Hematopoietic multipotent progenitor cell treated with erythropoietin and hydrocortisone succinate and interleukin-3 and kit ligand, for 6 days (in vitro differentiated cells): ENCODE measurements at places on chromosomes 16 and 17.

- DNase-seq: peak; percentile 63
Observed at GRCh38 chr17:74466111-74466827, at the start of gene CD300A. TSS of gene CD300A (plus strand) at chr17:74466634. CDS start at chr17:74466704, 70 bp downstream.

- DNase-seq: no peak
Observed at GRCh38 chr17:65487161-65487560, 74.3 kb downstream of the AXIN2 start.

DNA sequence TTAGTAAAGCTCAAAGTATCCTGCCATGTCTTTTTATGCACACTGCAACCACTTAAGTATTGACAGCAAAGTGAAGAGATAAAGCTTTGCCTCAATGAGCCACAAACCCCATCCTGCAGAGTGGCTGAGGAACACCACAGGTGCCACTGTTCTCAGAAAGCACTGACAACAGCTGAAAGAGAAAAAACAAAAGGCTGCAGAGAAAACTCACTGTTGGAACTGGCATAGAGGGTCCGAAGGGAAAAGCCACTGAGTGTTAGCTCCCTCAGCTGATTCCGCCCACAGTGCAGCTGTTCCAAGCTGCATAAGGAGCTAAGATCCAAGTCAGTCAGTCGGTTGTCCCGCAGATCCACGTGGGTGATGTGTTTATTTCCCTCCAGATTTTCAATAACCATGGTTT is 48.3 kb downstream of the PHLPP2 start:
- DNase-seq: no peak

- DNase-seq: no peak
Observed at GRCh38 chr16:866252-866896, 65.8 kb upstream of the GNG13 start.

DNA sequence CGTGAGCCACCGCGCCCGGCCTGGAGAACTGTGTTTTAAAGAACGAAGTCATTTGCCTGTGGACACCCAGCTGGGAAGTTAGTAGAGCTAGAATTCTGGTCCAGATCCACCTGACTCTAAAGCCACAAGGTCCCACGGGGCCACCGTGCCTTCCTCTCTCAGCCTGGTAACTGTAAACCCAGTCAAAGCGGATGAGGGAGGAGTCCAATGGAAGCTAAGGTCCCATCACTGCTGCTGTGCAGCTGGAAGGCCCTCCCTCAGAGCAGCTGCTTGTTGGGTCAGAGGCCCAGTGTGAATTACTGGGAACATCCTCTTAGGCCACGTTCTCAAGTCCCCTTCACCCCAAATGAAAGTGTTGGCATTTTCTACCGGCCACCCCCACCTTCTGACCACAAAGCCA is 48.8 kb upstream of the CACNG5 start:
- DNase-seq: no peak

DNA sequence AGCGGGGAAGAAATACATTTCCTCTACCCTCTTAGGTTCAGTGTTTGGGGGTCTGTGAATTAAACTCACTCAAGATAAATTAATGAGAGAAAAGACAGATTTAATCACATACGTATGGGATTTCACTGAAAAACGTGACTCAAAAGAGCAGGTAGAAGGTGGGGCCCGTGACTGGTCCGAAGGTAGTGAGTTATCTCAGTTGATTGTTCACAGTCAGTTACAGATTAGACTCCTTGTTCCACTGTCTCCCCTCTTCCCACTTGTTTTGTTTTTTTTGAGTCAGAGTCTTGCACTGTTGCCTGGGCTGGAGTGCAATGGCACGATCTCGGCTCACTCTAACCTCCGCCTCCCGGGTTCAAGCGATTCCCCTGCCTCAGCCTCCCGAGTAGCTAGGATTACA is 301.2 kb downstream of the SEC14L1 start:
- no peak for DNase-seq

- DNase-seq: no peak
Observed at GRCh38 chr16:64416216-64417005, 705.5 kb downstream of the CDH11 start.

DNA sequence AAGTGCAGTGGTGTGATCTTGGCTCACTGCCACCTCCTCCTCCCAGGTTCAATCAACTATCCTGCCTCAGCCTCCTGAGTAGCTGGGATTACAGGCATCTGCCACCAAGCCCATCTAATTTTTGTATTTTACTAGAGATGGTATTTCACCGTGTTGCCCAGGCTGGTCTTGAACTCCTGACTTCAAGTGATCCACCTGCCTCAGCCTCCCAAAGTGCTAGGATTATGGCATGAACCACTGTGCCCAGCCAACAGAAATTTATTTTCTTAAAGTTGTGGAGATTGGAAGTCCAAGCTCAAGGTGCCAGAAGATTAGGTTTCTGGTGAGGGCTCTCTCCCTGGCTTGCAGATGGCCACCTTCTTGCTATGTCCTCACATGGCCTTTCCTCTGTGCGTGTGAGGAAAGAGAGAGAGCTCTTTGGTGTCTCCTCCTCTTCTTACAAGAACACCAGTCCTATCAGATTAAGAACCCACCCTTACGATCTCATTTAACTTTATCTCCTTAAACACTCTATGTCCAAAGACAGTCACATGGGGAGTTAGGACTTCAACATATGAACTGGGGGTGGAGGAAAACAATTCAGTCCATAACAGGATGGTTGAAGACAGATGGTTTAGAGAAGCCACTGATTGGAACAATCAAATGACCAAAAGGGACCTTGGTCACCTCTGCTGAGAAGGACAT is 31.8 kb downstream of the C16orf82 start:
- DNase-seq: peak; percentile 39

DNA sequence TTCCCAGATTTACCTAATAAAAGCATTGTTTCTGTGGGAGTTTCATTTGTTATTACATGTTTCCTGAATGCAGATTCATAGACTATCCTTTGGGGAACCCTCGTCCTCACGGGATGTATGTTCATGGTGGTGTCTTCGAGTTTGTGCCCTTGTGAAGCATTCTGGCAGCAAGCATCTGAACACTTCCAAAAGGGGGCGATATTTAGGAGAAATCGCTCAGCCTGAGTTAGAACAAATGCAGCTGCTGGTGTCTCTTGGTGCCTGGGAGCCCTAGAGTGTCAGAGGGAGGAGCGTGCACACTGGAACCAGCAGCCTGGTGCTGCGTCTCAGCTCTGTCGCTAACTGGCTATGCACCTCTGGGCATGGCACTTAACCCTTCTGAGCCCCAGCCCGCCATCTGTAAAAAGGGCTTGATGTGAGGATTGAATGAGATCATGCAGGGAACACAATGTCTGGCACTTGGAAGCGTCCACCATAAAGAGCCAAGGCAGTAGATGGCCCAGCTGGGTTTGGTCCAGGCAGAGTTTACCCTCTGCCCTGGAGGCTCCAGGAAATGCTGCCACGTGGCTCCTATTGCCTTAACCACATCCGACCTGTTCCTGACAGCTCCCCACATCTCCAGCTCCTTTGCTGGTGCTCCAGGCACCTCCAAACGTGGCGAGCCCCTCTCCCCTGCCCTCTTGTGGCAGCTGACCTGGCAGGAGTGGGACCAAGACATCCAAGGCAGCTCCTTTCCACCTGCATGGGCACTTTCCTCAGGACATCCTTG is 25.0 kb upstream of the C16orf78 start:
- peak; percentile 9 for DNase-seq

GRCh38 chr17:35743626-35744328 is 9.3 kb downstream of the GAS2L2 start:
- peak; percentile 81 for DNase-seq

GRCh38 chr17:75810216-75810615 is 25.6 kb downstream of the UNK start:
- no peak for DNase-seq

DNA sequence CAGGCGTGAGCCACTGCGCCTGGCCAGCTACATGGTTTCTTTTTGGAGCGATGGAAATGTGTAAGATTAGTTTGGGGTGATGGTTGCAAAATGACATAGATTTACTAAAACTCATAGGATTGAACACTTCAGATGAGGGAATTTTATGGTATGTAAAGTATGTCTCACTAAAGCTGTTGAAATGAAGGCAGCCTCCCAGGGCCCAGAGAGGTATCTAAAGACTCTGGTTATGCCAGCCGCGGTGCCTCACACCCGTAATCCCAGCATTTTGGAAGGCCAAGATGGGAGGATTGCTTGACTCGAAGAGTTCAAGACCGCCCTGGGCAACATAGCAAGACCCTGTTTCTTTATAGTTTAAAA is 254.9 kb downstream of the PARN start:
- no peak for DNase-seq

- DNase-seq: no peak
Observed at GRCh38 chr17:43710101-43710500, 48.4 kb upstream of the MEOX1 start.

DNA sequence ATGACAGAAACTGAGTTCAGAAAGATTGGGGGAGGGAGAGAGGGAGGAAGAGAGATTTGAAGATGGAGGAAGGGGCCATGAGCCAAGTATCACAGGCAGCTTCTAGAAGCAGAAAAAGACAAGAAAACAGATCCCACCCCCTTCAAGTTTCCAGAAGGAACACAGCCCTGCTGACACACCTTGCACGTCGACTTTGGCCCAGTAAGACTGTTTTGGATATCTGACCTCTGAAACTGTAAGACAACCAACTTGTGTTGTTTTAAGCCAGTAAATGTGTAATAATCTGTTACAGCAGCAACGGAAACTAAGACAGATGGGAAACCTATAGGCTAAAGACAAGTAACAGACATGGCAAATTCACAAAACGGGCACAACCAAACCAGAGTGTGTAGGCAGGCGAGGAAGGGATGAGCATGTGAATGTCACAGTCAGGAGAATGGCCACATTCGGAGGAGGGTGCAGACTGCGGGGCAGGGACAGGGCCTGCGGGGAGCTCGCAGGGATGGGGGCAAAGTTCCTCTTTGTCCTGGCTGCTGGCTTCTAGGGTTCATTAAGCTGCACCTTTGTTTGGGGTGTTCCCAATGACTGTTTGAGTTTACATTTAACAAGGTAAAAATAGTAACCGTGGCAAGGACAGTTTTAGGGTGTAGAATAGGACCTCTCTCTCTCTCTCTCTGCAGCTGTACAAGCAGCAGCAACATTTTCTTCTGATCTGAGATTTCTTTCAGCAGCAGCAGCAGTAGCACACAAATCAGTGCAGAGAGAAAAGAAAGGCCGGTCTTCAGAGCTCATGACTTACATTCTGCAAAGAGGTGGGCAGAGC is 18.3 kb upstream of the ATP2C2 start:
- DNase-seq: no peak

GRCh38 chr16:1792836-1793577 is 498 bp downstream of the IGFALS start:
- DNase-seq: no peak

DNA sequence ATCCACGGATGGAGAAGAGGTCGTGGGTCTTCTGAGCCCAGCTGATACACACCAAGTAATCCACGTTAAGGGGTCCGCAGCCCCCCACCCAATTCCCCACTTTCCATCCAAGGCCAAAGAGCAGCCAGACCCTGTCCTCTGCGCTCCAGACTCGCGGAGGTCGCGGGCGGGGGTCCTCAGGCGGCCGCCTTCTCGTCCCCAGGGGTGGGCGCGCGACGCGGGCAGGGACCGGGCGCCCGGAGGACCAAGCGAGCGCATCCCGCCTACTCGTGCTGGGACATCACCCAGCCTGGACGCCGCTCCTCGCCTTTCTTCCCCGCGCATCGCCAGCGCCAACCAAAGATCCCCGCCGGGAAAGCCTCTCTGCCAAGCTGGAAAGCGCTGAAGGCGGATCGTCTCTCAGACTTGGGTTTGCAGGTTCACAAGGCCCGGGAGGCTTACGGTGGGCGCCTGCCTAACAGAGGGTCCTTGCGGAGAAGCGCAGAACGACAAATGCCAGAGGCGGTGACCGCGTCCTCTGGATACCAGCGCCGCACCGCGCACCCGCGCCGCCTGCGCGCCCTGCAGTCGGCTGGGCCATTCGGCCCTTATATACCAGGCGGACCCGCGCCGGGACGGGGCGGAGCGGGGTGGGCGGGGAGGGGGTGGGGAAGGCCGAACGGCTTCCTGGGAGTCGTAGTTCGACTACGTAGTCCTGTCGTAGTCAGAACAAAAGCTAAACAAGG is 471.6 kb downstream of the SOX9 start:
- DNase-seq: peak; percentile 80

GRCh38 chr17:67241719-67242341 is 3.2 kb downstream of the HELZ start:
- DNase-seq: peak; percentile 66

GRCh38 chr16:28146536-28146935 is 65.2 kb downstream of the XPO6 start:
- no peak for DNase-seq

DNA sequence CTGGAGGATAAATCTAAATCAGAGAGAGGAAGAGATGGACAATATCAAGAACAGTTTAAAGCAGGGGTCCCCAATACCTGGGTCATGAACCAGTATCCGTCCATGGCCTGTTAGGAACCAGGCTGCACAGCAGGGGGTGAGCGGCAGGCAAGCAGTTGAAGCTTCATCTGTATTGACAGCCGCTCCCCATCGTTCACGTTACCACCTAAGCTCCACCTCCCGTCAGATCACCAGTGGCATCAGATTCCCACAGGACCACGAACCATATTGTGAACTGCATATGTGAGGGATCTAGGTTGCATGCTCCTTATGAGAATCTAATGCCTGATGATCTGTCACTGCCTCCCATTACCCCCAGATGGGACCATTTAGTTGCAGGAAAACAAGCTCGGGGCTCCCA is 226.5 kb downstream of the SLC39A11 start:
- DNase-seq: no peak

- DNase-seq: no peak
Observed at GRCh38 chr16:68629351-68629910, 15.7 kb upstream of the CDH3 start.

- DNase-seq: no peak
Observed at GRCh38 chr17:60473788-60474187, 51.5 kb downstream of the CHCT1 start.

- no peak for DNase-seq
Observed at GRCh38 chr16:86614699-86615098, 36.4 kb downstream of the FOXL1 start.

- DNase-seq: no peak
Observed at GRCh38 chr17:3730881-3731429, 7.3 kb downstream of the HASPIN start.

DNA sequence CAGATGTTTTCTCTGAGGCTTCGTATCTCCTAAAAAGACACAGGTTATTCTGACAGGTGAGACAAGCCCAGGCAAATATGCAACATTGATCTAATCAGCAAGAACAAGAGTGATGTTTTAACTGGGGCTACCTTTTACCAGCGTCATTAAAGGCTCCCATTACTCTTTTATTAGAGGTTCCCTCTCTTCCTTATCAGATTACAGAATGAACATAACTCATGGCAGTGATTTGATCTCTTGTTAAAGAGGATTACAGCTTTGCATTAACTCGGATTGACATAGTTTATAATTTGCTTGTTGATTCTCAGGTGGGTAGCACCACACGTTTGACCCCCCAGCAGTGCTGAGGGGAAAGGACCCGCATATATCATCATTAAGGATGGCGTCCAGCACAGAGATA is 90.5 kb downstream of the AATF start:
- DNase-seq: no peak

GRCh38 chr17:61967729-61968128 is 39.9 kb upstream of the INTS2 start:
- no peak for DNase-seq

DNA sequence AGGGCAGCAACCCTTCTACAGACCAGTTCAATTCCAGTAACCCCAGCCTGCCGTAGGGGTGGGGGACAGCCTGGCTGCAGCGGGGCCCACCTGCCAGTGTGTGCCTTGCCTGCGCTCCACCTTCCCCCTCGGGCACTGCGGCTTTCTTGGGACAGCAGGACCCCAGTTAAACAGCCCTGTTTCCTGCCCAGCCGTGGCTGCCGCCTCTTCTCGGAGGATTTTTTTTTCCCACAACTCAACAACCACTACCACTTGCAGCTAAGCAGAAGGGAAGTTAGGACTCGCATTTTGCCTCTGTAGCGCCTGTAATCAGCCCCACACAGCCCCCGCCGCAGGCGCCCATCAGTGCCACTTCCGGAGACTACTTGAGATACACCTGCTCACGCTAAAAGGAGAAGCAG is 76.1 kb downstream of the RAI1 start:
- peak; percentile 83 for DNase-seq
